Activated T-cell treated with anti-CD3 and anti-CD28 coated beads for 1 hour (primary cell): ENCODE measurements at places on chromosomes 5 and 9.

GRCh38 chr5:97095318-97095732 lies 47.1 kb downstream of the LIX1 start:
- DNase-seq: no peak

DNA sequence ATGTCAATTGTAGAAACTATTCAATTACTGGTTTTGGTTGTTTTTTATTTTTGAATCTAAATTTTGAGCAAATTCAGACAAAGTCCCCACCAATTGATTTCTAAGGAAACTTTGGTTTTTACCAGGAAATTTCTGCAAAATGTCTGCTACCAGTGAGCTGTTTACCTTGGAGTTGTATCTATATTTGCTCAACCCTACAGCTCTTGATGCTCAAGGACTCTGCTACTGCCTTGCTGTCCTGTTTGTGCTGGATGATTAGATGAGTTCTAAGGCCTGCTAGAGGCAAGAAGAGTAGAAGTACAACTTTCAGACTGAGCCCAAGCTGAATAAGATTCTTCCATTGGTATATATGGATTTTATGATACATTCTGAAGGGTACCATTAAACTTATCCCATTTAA lies 42.6 kb upstream of the KIF2A start:
- no peak for DNase-seq

DNA sequence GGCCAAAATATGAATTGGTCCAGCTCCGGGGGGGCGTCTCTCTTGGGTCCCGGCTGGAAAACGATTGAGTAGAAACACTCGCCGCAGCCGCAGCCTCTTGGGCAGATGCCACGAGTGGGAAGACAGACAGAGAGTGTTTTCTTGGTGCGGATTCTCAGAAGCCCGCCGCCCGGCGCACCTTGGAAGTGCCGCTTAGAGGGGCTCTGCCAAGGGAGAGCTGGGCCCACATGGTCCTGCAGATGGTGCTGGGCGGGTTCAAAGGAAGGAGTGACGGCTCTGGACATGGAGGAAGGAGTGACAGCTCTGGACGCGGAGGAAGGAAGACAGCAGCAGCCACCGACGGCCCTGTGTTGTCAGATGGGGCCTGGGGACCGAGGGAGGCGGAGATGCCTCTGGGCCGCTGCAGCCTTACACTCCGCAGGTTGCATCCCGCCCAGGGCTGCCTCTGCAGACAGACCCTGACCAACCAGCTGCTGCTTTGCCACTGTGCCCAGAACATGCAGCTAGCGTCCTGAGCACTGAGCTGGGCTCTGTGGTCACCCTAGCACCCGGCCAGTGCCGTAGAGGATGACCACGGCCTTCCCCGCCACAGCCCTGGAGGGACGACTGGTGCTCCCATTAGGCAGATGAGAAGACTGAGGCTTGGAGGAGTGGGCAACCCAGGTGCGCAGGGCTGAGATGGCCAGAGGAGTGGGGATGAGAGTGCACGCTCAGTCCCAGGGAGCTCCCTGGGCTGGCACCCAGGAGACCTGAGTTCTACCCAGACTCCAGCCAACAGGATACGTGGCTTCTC lies 20.8 kb upstream of the QRFP start:
- DNase-seq: no peak

- no peak for DNase-seq
Measured at GRCh38 chr9:90029996-90030395, 425.2 kb downstream of the GADD45G start.

GRCh38 chr9:121261107-121261460 lies 6.9 kb upstream of the GSN start:
- no peak for DNase-seq

GRCh38 chr9:69391946-69392345 lies 66.9 kb downstream of the ENTREP1 start:
- DNase-seq: no peak

GRCh38 chr5:7546555-7546954 lies 150.6 kb downstream of the ADCY2 start:
- no peak for DNase-seq

GRCh38 chr9:135174248-135174647 lies 86.8 kb downstream of the OLFM1 start:
- no peak for DNase-seq

DNA sequence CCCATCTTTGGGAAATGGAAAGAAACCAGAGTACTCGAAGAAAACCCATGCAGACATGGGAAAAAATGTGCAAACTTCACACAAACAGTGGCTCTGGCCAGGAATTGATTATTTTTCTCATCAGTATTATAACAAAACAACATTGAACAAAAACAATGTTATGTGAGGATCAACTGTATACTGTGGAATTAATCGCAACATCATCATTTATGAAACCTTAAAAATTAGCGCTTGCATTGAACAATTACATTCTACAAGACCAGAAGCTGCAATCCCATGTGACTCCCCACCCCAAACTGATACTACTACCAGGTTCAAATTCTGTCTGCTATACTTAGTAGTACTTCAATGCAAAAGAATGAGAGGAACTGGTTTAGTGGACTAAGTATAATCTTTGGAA lies 390.7 kb upstream of the PIK3R1 start:
- no peak for DNase-seq
